Stimulated activated CD4-positive, alpha-beta T cell treated with anti-CD3 and anti-CD28 coated beads, Interleukin-1b, Interleukin-23, amount 100 ng/mL, for 1 hour (primary cell): ENCODE measurements at places on chromosomes 12 and 14.

GRCh38 chr14:38507299-38507698, 251.4 kb upstream of the CLEC14A start:
- no peak for DNase-seq

DNA sequence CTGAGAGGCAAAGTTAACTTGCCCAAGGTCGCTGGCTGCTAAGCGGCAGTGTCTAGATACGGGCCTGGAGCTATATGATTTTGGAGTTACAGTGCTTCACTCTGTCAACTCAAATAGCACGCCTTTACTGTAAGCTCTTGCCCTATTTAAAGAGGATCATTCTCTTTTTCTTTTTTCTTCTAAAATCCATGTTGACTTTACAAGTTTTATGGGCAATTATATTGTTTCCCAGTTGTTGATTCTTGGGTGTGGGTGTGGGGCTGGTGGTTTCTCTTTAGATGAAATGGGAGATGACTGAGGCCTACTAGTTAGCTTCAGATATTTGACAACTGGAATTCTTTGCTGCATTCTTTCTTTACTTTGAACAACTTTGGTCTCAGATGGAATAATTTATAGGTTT, 70.7 kb downstream of the C12orf75 start:
- no peak for DNase-seq

DNA sequence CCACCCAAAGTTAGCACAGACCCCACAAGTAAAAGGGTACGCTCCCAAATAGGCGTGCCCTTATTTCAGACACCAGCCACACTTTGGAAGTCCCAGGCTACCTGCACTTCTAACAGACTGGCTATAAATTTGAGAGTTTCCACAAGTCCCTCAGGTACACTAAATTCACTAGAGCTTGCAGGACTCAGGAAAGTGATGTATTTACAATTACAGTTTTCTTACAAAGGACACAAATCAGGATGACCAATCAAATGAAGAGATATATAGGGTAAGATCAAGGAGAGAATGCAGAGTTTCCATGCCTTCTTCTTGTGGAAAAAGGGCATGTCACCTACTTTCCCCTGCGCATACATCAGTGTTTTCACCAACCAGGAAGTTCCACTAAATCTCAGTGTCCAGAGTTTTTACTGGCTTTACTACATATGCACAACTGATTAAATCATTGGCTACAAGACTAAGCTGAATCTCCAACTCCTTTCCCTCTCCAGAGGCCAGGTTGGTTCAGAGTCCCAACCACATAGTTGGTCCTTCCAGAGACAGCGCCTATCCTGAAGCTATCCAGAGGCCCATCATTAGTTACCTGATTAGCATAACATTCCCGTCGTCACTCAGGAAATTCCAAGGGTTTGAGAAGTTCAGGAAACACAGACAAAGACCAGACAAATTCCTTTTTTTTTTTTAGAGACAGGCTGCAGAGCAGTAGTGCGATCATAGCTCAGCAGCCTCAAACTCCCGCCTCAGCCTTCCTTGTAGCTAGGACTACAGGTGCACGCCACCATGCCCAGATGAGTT, 84.2 kb downstream of the DENND5B start:
- no peak for DNase-seq

DNA sequence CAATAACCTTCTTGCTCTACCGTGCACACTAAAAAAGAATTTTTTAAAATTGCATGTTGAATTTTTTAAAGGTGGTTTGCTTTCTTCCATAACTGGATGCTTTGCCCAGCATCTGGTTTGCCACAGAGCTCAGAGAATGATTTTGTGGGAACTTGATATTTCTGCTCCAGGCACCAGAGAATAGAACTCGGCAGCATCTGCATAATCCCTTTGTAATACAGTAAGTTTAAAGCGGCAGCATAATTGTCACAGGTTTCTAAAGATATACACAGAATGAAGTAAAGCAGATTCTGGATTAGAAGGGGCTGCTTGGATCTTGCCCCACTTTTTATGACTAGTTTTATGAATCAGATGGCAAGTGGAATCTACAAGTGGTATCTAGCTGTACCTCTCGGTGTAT, 352.0 kb downstream of the NPAS3 start:
- no peak for DNase-seq
